ENCODE measurements at places on chromosomes 1 and 21.

DNA sequence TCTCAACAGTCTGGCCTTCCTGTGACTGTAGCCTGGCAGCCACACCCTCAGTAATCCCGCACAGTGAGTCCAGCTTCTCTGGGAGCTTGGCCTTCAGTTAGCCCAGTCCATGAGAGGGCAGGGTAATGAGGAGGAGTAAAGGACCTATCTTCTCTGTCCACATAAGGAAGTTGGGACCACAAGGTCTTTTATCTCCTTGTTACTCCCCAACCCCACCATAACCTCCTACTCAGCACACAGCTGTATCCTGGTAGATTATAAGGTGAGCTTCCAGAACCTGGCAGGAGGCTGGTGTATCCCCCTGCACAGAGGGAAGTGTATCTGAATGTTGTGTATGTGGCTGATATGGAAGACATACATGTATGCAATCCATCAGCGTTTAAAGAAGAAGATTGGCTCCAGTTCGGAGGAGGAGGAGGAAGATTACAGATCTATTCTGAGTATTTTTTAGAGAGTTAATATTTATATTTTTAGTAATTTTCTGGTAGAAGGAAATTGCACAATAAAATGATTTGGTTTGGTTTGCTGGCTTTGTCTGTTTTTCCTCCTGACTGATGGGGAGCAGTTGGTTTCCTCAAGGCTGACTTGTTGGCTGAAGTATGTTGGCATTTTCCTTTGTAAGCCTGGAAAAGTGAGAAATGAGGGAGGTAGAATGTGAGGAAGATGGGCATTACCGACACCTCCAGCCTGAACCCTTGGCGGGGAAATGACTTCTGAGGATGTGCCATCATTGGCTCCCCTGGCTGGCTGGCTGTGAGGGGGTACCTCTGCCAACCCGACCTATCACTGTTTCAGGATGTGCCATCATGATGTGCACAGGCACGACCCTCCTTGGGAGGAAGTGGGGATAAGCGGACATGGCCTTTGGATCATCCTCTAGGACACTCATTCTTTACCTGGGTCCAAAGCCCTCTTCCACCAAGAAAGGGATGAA lies 5.0 kb downstream of the C1orf226 start:
- DNase-seq = no peak

- no peak for DNase-seq
These were observed 17.1 kb upstream of the RNF11 start for GRCh38 chr1:51219022-51219421.

GRCh38 chr1:52237430-52237829 lies 95.5 kb downstream of the ZFYVE9 start:
- no peak for DNase-seq

GRCh38 chr1:147177611-147178380 lies 5.5 kb upstream of the PRKAB2 start:
- DNase-seq = no peak

DNA sequence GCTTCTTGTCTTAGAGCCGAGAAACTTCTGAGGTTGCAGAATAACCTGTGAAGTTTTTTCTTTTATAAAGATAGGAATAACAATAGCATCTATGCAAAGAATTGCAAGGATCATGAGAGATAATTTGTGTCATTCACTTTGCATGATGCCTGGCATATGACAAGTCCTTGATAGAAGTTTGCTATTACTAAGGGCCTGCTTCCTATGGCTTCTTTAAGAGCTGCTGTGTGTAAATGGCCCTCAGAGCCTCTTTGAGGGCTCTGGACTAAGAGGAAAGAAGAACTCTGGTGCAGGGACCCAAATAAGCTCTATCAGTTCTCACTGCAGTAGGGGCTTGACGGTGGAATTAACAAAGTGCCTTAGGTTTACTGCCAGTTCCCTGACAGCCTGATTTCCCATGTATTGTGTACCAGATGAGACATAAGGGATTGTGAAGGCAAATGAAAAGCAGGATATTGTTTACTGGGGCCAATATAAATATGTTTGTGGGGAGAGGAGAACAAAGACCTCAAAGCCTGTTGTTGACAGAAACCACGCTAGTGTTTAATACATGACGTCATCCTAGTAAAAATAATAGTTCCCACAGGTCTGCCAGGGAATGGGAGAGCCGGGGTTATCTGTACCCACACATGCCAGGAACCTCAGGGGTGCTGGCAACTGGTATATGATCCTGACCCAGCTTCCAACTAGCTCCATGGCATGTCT lies 131.2 kb upstream of the UBE2U start:
- DNase-seq = no peak

DNA sequence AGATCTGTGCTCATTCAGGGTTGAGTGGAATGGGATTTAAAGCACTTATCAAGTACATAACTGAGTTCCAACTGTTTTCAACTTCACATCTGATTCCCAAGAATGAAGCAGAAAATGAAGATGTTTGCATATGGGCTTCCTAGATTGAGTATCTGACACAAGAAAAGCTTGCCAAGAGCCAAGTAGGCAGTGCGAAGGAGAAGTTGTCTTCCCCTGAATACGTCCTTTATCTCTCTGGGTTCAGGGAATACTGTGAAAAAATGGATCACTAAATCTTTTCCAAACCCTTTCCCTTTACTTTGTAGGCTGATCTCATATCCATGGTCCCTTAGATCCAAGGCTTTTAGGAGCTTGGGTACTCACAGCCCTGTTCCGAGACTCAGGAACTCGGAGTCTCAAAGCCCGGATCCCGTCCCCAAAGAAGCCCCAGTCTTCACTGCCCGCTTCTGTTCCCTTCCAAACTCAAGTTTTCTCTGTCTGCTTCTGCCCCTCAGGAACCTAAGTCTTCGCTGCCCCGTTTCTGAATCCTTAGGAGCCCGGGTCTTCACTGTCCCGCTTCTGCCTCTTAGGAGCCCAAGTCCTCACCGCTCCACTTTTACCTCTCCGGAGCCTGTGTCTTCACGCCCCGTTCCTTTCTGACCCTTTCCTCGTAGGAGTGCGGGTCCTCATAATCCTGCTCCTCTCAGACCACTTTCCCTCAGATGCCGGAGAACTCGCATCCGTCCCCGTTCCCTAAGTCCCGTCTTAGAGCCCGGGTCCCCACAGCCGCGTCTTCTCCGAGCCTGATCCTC lies 616 bp downstream of the TAF12 start:
- DNase-seq = no peak

- DNase-seq = no peak
These were observed 28.0 kb upstream of the SFPQ start for GRCh38 chr1:35220976-35221375.

DNA sequence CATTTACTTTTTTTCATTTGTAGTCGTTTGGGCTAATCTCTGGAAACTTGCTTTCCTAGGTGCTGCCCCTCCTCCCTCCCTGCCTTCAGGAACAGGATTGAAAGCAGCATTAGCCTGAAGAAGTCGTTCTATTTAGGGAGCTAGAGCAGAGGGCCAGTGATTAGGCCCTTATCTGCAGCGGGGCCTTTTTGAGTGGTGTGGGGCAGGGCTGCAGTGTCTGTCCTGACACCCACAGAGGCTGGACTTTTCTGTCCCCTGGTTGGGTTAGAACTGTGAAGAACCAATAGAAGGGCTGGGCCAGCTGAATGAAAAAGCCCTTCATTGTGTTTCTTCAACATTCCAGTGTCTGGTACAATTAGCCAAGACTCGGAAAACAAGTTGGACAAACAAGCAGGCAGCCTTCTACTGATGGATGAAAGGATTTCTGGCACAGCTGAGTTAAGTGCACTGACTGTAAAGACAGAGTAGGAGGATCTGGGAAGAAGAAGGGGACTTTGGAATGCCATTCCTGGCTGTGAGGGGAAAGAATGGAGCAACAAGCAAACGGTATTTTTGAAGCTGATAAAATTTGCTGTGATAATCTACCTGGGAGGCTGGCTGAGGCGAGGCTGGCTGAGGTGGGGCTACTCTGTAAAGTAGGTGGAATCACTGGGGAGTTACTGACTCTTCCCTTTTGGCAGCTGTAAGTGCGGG lies 9.7 kb downstream of the MACF1 start:
- no peak for DNase-seq
